H1 (cell line): ENCODE measurements at places on chromosomes 6 and 20.
A peak's percentile ranks its signal among the peaks of the same experiment; 100 is the strongest.

GRCh38 chr6:95587989-95588388 is 10.7 kb downstream of the MANEA start:
- DNase-seq: no peak

GRCh38 chr6:121436960-121437850 is 1.8 kb downstream of the GJA1 start:
- no peak for DNase-seq

DNA sequence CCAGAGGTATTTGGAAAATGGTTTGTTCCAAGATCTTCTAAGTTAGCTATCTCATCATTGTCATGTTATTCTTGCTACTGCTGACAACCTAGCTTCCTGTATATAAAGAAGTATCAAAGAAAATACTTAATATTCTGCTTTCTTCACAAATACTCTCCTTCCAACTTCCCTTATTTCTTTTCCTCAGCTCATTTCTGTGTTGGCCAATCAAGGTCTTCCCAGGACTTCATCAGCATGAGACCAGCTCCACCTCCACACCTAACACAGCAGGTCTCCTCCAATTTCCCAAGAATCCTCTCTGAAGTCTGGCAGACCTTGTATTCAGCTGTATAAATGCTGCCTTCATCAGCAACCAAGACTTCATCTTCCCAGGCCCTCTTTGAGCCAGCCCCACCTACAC is 538.6 kb upstream of the JARID2 start:
- DNase-seq: no peak

GRCh38 chr20:34522969-34523871 is 7.0 kb downstream of the DYNLRB1 start:
- DNase-seq: no peak

DNA sequence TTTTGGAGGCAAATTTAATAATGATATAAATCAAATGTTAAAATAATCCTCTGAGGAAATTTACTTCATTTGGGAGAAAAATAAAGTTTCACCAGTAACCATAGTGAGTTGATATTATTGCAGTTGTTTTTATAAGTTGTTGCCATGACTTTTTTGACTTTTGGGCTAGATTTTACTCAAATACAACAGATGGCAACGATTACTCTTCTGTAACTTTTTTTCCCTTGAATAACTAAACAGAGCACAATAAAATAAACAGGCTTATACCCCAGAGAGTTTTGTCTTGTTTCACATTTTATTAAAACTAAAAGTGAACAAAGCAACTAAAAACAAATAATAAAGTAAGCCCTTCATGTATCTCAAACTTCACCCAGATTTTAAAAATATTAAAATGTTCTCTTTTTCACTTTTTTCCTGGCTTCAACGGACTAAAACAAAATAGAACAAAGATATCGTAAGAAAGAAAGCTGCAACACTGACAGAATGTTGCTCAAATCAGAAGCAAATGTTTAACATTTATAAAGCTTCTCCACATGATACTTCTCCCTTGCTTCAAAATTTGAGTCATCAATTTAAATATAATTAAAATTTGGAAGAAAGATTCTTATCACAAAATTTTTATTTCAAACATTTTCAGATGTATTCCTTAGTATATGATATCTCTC is 42.5 kb upstream of the BMP5 start:
- DNase-seq: no peak

DNA sequence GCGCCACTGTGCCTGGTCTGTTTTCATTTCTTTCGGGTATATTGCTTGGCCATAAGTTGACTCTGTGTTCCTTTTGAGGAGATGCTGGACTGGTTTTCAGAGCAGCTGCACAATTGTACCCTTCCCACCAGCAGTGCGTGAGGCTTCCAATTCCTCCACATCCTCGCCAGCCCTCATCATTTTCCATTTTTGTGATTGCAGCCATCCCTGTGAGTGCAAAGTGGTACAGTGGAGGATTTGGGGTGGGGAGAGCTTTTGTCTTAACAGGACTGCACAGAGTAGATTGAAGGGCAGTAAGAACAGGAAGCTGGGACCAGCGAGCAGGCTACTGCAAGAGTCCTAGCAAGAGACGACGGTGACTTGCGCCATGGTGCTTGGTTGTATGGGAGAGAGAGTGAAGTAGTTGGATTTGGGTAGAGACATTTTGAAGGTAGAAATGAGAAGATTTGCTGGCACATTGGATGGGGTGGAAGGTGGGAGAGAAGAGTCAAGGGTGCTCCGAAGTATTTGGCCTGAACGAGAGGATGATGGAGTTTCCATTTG is 18.3 kb downstream of the BCAS4 start:
- no peak for DNase-seq

GRCh38 chr20:41534842-41535241 is 83.3 kb downstream of the CHD6 start:
- no peak for DNase-seq

- no peak for DNase-seq
Observed at GRCh38 chr6:115001731-115002350, 659.0 kb upstream of the HS3ST5 start.

- DNase-seq: no peak
Observed at GRCh38 chr6:93165850-93166430, 253.4 kb downstream of the EPHA7 start.

DNA sequence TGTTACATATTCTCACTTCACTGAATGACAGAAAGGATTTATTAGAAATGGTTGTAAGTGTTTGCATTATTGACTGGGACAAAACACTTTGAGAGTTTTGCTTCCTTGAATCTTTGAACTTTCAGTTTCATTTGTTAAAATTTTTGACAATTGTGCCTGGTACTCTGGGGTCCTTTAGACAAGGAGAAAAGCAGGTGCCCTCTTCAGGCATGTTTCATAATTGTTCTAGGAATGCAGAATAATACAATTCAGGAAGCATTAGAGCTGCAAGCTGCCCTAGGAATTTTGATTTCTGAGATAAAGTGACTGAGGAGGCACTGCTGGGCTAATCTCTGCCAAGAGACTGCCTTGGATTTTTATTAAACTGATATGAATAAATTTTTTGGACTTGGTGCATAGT is 49.7 kb downstream of the TOP1 start:
- no peak for DNase-seq

DNA sequence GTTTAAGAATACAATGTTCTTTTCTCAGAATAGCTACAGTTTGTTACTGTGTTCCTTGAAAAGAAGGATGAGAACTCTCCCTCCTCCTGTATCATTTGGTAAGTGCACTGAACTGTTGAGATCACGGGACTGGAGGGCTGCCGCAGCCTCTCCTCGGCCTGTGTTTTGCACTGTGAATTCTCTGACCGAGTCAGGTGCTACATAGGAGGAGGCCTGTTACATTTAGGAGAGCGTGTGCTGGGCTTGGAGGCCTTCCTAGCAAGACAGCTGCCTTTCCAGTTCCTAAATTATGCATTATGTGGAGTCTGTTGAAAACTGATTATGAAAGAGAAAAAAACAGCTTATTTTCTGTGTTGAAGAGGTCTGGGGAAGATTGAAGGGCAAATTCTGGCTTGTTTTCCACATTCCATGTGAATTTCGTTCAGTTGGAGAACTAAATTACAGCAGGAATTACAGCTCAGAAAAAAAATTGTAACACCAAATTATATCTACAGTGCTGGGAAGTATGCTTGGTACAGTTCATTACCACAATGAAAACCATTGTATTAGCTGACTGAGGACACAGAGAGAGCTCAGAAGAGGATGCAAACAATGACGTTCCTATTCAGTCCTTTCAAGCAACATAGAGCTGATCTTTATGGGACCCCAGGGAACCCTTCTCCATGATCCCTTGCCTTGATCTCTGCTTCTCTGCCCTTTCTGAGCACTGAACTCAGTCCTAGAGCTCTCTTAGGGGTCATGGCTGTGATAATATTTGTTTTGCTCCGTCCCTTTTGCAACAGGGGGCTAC is 2.8 kb downstream of the TMC2 start:
- no peak for DNase-seq

GRCh38 chr6:134678436-134678889 is 271.4 kb downstream of the ALDH8A1 start:
- DNase-seq: no peak

- no peak for DNase-seq
Observed at GRCh38 chr6:7851780-7852179, 58.8 kb downstream of the TXNDC5 start.

DNA sequence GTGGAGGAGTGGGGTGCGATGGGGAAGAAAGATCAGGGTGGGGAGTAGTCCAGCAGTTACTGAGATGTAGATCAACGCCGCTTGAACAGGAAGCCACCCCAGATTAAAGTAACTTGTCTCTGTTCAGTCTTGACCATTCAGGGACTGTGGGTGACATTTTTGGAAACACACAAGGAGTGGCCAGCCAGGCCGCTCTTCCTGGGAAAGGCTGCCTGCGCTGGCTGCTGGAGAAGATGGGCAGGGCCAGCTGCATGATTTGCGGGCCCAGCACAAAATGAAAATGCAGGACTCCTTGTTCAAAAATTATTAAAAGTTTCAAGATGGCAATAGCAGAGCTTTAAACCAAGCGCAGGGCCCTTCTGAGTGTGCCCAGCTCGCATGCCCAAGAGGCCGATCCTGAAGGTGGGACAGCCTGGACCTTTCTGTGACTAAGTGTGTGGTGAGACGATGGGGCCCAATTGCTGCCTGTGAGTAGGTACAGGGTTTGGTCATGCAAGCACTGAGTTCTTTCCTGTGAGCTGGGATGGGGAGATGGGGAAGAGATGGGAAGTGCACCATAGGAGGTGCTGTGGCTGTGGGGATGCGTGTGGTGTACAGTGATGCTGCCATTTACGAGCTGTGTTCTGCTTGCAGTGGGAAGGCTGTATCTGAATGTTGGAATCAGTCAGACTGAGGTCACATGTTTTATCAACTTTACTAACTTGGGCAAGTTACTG is 51.3 kb downstream of the DAAM2 start:
- DNase-seq: no peak

DNA sequence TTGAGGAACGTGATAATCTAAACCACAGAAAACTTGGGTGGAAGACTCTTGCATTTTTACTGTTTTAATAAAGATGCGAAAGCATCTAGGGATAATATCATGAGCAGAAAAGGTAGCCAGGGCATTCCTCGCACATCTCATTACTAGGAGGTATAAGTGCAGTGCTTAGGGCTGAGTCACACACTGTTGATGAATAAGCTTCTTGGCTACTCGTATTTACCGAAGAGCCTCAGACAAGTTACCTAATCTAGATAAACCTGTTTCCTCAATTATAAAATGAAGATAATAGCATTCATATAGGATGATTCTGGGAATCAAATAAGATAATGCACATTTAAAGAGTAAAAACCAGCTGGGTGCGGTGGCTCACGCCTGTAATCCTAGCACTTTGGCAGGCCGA is 780 bp upstream of the KIAA0319 start:
- no peak for DNase-seq

DNA sequence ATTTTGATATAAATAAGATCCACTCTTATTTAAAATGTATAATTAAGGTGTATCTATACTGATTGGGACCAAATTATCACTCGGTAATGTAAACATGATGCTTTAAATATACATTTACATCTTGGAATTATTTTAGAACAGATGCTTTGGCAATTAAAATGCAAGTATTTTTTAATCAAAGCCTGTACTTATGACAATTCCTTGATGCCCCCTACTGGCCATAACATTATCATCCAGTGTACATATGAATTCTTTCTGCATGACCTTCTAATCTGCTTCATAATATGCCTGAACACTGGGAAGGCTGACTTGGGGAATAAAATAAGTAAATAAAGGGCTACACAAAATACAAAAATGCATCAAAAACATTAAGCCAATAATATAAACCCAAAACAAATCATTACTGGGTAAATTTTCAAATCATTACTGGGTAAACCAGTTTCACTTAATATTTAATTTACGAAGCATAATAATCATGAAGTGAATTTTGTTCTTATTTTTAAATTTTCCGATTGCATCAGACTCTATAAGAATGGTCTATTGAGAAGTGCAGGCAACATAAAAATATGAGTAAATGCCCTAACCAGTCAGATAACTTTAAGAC is 65.1 kb downstream of the CGA start:
- DNase-seq: no peak

GRCh38 chr20:39800548-39800947 is 838.4 kb downstream of the DHX35 start:
- DNase-seq: no peak

- DNase-seq: no peak
Observed at GRCh38 chr20:50312682-50313521, 122.3 kb downstream of the CEBPB start.

DNA sequence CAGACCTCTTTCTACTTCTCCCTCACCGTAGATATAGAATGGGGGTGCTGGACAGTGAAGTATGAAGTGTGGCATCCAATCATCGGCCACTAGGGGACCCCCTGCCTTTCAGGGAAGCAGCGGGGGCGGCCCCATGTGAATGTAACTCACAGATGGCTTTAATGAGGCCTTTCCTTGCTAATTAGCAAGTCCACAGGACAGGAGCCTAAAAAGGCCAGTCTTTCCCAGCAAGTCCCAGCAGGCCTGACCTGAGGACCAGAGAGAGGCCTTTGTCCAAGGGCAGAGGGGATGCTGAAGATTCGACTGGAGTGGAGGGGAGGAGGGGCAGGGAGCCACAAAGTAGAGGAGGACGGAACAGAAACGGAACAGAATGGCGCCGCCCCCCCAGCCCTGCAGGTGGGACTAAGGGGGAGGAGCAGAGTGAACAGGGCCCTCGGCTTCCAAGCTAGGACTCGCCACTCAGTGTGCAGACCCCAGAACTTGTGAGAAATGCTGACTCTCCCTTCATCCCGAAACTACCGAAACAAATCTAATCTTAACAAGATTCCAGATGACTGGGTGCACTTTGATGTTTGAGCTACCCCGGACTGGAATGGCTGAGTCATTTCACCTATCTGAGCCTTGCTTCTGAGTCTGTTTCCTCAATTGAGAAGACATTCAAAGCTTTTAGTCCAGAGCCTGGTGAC is 5.8 kb downstream of the C6orf132 start:
- peak; percentile 92 for DNase-seq

DNA sequence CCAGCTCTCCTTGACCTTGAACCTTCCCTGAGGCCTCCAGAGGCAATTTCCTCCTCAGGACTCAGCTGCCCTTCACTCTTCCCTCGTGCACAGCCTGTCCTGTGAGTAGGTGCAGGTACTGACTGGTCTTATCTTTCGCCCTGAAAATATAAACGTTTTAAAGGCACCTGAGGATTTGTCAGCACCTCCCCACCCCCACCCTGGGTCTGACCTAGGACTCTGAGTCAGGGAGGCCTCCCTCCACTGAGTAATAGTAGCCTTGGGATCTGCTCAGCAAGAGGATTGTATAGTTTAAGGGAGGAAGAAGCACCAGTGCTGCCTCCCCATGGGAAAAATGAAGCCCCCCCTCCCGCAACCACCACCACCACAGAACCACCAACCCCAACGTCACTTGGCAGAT is 54.6 kb downstream of the PPARD start:
- DNase-seq: no peak

- DNase-seq: no peak
Observed at GRCh38 chr20:63639093-63639975, 12.4 kb upstream of the GMEB2 start.

DNA sequence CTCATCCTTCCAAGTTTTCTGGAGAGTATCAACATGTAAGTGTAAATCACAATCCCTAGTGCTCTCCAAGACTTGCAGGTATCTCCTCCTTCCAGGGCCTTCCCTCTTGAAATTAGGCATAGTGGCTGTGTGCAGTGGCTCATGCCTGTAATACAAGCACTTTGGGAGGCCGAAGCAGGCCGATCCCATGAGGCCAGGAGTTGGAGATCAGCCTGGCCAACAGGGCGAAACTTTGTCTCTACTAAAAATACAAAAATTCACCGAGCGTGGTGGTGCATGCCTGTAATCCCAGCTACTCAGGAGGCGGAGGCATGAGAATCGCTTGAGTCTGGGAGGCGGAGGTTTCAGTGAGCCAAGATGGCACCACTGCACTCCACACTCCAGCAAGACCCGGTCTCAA is 9.4 kb upstream of the ANGPT4 start:
- DNase-seq: no peak
